ENCODE measurements at places on chromosomes 12 and 14.

GRCh38 chr12:6452944-6453630, 1.2 kb downstream of the TAPBPL start:
- DNase-seq: no peak

GRCh38 chr12:27823038-27823437, 43.0 kb upstream of the MANSC4 start:
- no peak for DNase-seq

GRCh38 chr12:69105101-69105962, 134.0 kb upstream of the CPSF6 start:
- no peak for DNase-seq

- no peak for DNase-seq
These were observed 839 bp downstream of the GSG1 start for GRCh38 chr12:13102461-13103195.

DNA sequence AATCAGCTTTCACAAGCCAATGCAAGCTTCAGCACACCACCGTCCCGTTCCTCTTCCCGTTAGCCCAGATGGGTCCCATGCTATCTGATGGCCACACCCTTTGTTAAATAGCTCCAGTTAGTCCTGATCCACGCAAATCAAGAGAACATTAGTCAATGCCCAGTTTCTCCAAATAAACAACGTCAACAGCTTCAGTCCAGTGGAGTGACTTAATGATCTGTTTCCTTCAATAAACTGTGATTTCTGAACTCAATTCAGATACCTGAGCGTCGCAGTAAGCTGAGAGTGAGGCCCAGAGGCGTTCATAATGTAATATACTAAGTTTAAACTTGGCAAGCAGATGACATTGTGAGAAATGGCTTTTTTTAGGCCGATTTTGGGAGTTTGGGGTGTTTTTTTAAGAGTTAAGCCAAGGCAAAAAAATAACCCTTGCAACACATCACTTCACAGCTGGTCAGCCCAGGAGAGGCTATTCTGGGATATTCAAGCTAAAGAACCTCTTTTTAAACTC, 112.3 kb downstream of the ZFP36L1 start:
- no peak for DNase-seq

DNA sequence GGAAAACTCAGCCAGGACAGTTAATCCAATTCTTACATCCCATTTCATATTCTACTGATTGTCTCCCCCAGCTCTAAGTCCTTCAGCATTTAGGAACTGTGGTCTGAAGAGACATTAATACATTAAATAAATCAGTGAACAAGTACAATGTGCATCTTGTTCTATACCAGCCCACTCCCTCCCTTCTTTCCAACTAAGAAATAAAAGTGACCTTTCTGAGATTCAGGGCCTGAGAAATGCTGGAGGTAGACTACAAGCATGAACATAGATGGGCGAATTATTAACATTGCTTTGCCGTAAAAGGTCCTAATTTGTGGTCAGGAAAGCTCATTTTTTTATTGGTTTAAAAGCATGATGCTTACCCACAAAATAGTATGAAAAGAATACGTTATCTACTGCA, 113.1 kb downstream of the NELL2 start:
- DNase-seq: no peak

DNA sequence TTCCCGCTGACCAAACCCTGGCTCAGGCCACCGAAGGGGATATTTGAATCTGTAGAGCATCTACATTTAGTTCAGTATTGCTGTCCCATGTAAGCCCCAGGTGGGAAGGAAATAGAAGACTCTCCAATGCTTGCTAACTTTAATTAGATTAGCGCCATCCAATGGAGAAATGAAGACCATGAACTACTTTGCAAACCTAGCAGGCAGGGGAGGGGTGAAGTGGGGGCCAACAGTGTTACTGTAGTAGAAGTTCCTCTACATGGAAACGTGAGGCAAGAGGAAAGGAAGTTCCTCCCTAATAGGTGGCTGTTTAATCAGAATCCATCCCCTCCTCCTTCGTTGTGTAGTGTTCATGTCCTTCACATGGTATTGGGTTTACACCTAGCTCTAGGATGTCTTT, 9.3 kb upstream of the DENND5B start:
- DNase-seq: no peak
